ENCODE measurements at places on chromosomes 7 and 10.

DNA sequence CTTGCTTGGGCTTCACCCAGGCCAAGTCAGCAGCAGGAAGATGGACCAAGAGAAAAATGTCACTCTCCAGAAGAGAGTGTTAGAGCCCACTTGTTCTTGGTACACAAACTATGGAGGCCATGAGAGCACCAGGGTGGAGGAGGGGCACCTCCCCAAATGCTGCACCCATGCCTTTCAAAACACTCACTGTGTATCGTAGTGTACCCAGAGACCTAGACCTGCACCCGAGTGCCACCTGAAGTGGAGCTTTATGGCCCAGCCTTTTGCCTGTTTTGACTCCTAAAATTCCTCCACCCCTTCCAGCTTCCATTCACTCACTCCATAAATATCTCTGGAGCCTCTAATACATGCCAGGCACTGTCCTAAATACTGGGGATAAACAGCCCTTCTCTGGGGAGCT, 5.0 kb downstream of the SFTPD start:
- no peak for DNase-seq

DNA sequence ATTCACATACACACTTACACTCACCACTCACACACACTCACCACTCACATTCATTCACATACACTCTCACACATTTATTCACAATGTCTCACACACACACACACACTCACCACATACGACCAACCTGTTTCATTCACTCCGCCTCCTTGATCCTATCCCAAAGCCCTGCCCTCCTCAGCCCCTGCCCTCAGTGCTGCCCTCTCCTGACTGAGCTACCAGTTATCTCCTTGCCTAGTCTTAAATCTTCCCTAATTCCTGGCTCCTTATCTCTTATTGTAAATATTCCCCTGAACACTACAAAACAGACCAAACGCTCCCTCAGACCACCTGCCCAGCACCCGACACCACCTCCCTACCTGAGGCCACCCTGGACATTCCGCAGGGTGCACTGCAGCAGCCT, 26.1 kb upstream of the C10orf120 start:
- DNase-seq: no peak

DNA sequence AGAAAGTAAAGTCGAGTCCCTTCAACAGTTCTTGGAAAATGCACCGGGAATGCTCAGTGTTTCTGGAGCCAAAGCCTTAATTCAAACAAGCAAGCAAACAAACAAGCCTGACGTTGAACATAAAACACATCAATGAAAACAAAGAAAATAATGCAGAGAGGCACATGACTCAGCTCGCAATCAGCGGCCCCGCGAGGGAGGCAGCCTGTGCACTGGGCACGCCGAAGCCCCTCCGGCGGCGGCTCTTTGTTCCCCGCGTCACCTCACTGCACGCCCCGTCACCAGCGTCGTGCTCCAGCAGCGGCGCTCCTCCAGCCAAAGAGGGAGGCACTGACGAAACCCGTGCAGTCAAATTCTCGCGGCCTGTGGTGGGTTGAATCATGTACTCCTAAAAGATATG, 151.5 kb downstream of the DNAJB6 start:
- DNase-seq: no peak

GRCh38 chr7:103877565-103877964, 111.9 kb downstream of the RELN start:
- no peak for DNase-seq

DNA sequence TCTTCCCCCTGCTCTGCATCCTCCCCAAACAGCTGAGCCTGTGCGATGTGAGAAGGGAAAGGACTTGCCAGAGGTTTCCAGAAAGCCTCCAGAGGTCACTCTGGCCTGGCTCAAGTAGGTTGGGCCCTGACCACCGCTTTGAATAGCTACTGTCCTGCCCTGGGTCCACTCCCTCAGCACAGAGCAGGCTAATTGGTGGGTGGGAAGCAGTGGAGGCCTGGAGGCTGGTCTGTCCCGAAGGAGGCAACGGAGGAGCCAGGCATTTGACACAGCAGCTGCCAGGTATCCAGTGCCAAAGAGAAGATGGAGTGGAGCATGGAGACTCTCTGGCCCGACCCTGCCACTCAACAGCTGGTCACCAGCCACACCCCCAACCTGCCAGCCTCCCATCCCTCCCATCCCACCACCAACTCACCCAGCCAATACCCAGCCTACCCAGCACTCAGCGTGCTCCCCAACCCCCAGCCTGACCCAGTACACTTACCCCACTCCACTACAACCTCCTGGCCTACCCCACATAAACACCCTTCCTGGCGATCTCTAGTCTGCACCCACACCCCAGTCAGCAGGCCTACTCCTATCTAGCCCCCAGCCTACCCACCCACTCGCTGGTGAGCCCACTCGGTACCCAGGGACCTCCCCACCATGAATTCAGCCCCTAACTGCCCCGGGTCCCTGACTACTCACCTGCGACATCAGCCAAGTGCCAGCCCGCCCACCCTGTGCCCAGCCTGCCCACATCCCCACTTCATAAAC, 64.6 kb upstream of the COL13A1 start:
- no peak for DNase-seq

GRCh38 chr10:110772454-110773025, 99.2 kb upstream of the PDCD4 start:
- DNase-seq: no peak

- DNase-seq: no peak
Observed at GRCh38 chr10:95445837-95446486, 115.2 kb downstream of the SORBS1 start.

GRCh38 chr10:32112055-32112454, 55.8 kb upstream of the KIF5B start:
- no peak for DNase-seq

- DNase-seq: no peak
Observed at GRCh38 chr7:32415519-32415918, 74.7 kb downstream of the LSM5 start.

GRCh38 chr10:484925-485661, 204.4 kb downstream of the DIP2C start:
- peak; percentile 35 for DNase-seq

DNA sequence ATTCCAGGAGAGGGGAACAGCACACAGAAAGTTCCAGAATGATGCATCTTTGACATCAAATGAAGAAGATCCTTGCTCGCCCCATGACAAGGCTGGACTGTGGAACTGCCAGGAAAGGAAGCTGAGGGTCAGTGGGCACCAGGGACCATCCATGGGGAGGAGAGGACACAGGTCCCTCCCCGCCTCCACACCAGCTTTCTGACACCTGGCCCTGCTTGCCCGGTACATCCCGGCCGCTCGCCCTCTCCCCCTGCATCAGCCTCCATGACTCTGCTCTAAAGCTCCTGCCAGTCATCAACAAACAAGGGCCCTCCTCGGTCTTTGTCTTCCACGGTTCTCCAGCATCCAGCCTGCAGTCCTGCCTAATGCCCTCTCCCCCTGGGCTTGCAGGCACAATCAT, 222.3 kb downstream of the GRID1 start:
- DNase-seq: no peak

GRCh38 chr10:86077871-86078638, 288.5 kb downstream of the GRID1 start:
- DNase-seq: no peak

DNA sequence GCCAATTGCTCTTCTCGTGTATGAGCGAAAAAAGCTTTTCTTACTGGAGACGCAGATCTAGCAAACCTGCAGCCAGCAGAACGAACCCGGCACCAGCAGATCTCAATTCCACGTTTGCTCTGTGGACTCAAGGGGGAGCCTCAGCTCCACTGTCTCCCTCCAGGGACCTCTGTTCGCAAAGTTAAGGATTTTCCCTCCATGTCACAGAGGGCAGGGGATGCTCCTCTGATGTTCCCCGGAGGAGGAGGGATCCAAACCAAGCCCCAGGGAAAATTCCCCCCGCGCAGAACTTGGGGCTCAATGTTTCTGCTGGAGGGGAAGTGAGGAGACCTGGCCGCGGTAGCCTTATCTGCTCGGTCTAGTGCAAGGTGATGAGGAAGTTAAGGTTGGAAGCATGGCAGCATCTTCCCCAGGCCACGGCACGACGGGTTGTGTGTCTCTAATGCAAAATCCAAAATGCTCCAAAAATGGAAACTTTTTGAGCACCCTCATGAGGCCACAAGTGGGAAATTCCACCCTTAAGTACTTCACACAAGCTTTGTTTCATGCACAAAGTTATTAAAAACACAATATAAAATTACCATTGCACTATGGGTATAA, 9.0 kb downstream of the IQCE start:
- no peak for DNase-seq

DNA sequence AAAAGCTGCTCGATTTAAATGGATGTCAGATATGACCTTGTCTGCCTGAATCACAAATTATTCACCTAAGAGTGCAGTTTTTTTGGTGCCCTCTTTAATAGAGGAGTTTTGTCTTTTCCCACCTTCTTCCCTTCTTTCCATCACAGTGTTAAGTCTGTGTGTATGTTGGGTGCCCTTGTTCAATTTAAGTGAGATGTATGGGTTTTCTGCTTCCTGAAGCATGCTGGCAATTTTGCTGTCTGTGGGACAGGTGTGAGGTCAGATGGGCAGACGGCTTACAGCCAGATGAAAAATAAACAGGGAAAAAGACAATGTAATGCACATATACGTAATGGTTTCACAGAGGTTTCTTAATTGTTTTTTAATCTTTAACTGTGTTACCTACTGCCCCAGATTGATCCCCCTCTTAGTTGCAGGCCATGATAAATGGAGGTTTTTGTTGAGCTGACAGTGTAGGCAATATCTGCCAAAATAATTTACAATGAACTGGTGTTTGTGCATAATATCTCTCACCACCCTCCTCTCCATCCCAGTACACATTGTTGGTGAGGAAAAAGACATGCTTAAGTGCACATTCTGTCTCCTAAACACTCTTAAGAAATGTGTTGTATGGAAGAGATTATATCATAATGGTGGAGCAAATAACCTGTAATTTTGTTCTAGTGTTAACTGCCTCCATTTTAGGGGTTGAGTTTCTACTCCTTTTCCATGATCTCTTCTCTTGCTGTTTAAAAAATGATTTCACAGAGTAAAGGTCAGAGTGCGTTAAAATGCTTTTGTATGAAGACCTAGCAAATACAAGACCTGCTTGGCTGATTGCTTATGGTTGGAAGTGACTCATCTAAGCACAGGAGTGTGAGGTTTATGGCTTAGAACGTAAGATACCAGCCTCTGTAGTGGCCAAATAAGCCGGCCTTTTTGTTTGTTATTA, 123.9 kb downstream of the LRRC4 start:
- no peak for DNase-seq

- DNase-seq: no peak
Observed at GRCh38 chr7:107966711-107967110, 36.2 kb downstream of the LAMB1 start.

GRCh38 chr10:128855618-128856428, 611.2 kb upstream of the MGMT start:
- no peak for DNase-seq

- DNase-seq: no peak
Observed at GRCh38 chr10:3901370-3901769, 116.4 kb upstream of the KLF6 start.

DNA sequence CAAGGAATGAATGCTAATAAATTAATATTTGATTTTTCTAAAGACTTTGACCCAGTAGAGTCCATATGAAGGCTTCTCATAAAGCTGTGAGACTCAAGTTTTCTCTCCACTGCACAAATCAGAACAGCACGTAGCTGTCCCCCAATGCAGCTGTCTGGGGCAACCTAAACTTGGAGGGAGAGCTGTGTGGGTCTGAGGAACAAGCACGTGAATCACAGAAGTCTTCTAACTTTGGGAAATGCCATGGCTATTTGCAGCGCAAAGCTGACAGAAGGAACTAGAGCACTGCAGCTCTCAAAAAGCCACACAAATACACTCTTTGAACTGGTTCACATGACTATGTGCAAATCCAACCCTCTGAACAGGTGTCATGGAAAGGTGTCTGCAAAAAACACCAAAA, 47.9 kb downstream of the COL1A2 start:
- DNase-seq: no peak

DNA sequence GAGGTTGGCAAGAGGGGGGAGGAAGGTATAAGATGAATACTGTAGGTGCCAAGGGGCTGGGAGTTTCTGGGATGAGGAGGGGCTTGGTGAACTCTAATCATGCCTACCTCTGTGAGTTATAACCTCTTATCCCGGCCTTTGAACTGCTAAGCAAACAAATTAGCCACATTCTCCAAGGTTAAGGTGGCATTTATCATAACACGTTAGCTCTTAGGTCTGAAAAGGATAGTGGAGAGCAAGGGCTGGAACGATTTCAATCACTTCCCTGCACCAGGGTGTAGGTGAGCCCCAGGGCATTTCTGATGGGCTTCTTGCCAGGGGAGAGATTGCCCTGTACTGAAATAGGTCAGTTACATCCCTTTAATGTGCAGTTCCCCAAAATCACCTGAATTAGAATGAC, 28.6 kb upstream of the DMBT1 start:
- no peak for DNase-seq

- no peak for DNase-seq
Observed at GRCh38 chr10:83633547-83633946, 505.8 kb upstream of the GHITM start.

DNA sequence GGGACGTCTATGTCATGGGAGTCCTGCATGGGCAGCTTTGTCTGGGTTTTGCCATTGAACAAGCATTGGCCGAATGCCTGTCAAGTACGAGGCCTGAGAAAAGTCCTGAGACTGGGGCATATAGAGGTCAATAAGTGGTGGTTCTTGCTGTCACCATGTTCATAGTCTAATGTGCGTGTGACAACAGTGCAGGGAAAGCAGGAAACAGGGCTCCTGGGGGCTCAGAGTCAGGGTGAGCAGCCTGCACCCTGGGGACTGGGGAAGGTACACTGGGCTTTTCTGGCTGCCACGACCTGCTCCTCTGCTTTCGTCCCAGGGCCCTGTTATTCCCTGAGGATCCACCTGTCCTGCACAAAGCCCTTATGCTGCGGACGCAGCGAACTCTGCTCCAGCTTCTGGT, 21.3 kb downstream of the FAM241B start:
- no peak for DNase-seq

DNA sequence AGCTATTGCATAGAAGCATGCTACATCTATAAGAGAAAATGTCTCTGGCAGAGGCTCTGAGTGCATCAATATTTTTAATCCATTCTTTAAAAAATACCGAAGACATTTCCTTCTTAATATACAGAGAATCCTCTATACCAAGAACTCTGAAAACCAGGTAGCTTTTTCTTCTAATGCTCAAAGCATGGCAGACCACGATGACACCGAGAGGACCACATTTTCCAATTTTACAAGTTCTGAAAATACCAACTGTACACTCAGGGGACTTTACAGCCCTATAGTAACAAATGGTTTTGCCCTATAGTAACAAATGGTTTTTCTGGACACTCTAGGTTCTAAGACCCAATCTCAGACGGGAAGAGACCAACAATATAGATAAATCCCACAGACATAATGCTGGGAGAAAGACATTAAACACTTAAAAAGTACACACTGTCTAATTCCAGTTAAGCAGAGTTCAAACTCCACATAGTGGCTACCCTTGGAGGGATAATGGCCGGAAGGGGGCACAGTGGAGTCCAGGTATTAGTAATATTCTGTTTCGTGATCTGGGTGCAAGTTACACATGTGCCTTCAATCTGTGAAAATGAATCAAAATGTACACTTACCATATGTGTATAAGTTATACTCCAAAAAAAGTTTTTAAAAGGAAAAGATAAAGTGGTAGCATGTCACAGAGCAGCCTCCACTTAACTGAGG, 26.2 kb downstream of the CCDC6 start:
- no peak for DNase-seq
